Right cardiac atrium (tissue), 5 donors: ENCODE measurements at places on chromosomes 5 and 9. TPM values are rescaled to one million over a fixed set of nuclear protein-coding genes. Genes with fewer than 3 reads are reported as not detected.

SH3TC2 gene
- total RNA-seq = 17.9 TPM

ZNF366 gene
- 5.4 TPM for total RNA-seq

GGTA1 gene
- total RNA-seq = 24.2 TPM

CTXN3 gene
- total RNA-seq = not detected

CLTA gene
- total RNA-seq = 74.5 TPM

NFIB gene
- total RNA-seq = 134 TPM

GRAMD2B gene
- 36.9 TPM for total RNA-seq

COL15A1 gene
- total RNA-seq = 61.2 TPM

TSSK1B gene
- total RNA-seq = 0.09 TPM

PCDHGA3 gene
- 5.2 TPM for total RNA-seq

NXNL2 gene
- 0.23 TPM for total RNA-seq

BHMT2 gene
- 40.3 TPM for total RNA-seq

STPG3 gene
- total RNA-seq = 0.31 TPM

OR13C3 gene
- not detected for total RNA-seq
